ENCODE measurements at places on chromosomes 3 and 15. TPM values are rescaled to one million over a fixed set of nuclear protein-coding genes. Genes with fewer than 3 reads are reported as not detected.

- peaks cover 16% of the 10 kb centered on the region for H3K27me3 ChIP-seq
- peak overlapping the region; percentile 5 for H3K4me3 ChIP-seq
- no peak for DNase-seq
- no peaks in the 10 kb centered on the region for H3K36me3 ChIP-seq
- H3K27ac ChIP-seq: no peak overlapping the region
Measured at GRCh38 chr15:99438691-99439523, 126.9 kb upstream of the MEF2A start.

DNA sequence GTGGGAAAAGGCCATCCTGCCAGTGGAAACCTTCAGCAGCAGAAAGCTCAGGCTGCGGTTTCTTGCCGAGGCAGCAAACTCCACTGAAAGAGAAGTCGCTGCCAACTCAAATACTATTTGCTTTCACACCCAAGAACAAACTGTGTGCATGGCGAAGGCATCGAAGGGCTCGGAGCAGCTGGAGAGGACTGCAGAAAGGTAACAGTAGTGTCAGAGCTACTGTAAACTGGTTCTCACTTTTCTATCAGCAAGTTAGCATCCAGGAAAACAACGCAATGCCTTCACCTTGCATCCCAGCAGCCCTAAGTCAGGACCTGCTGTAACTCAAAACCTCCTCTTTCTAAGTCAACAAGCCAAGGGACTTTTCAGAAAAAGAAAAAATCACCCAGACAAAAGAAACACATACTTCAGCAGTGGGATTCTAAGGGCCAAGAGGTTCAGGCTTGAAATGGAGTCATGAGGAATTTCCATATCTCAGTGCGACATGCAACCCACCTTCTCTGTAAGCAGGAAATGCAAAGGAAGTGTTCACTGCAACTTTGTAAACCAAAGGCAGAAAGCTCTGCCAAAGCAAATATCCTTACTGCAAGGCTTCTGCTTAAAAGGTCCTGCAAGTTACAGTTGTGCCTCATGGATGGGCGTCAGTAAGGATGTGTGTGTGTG, 193.5 kb downstream of the FOXP1 start:
- H3K36me3 ChIP-seq: no peaks in the 10 kb centered on the region
- DNase-seq: no peak
- H3K27me3 ChIP-seq: peaks cover 18% of the 10 kb centered on the region

DNA sequence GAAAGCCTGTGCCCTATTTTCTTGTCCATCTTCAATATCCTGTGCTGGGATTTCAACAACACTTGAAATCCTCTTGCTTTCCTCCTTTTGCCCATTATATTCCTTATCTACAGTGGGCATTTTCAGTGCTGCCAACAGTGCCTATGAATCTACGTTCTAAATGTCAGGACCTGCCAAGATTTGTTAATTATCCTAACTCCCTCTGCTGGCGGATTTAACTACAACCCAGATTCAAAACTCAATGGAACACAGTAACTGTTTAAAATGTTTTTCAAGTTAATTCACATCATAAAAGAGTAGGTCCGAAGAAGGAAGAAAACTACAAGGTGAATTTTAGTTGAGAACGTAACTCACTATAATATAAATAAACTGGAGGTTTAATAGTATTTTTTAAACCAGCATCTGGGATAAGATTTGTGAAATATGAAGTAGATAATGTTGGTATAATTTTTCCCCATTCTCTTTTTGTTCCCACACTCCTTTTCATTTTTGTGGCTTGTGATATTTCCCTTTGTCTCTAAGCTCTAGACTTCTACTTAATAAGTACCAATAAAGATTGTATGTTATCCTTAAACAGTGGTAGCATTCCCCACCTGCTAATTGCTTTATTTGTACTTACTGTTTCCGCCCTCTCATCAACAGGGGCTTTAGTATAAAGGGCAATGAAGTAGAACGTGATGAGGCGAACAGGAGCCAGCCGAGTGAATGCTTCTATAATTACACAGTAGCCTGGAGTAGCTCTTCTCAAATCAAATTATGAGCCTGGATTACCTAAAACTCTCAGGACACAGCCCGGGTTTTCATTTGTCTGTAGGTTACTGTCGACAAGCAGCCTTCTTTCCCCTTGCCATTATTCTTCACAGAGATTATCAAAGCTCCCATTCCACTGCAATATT, 302.5 kb upstream of the ATP11B start:
- H3K4me1 ChIP-seq: no peaks in the 10 kb centered on the region
- no peak for DNase-seq
- H3K27ac ChIP-seq: no peak overlapping the region
- no peaks in the 10 kb centered on the region for H3K36me3 ChIP-seq
- H3K4me3 ChIP-seq: no peak overlapping the region

GRCh38 chr3:109731639-109732473, 394.5 kb upstream of the DPPA4 start:
- H3K36me3 ChIP-seq: no peaks in the 10 kb centered on the region
- no peaks in the 10 kb centered on the region for H3K4me1 ChIP-seq
- H3K4me3 ChIP-seq: no peak overlapping the region
- peak; percentile 7 for DNase-seq
- H3K27ac ChIP-seq: no peak overlapping the region

SCG5 gene
- 1.6 TPM for total RNA-seq

- no peaks in the 10 kb centered on the region for H3K4me1 ChIP-seq
- no peaks in the 10 kb centered on the region for H3K36me3 ChIP-seq
- H3K27ac ChIP-seq: no peak overlapping the region
- no peaks in the 10 kb centered on the region for H3K27me3 ChIP-seq
- DNase-seq: no peak
Measured at GRCh38 chr15:87873516-87873915, 383.0 kb downstream of the NTRK3 start.

CCRL2 gene
- total RNA-seq: 2.2 TPM

Measured in activated T-helper 1 cell treated with anti-CD3 and anti-CD28 coated beads, Interleukin-12 subunit alpha, Interleukin-12 subunit beta, Interleukin-2, Interleukin-4 antibody, amounts not matched to agents 30 ng/mL and 10 ng/mL and 1 ng/mL, durations not matched to agents 14 hours and 24 hours and 36 hours (primary cell).